Stimulated activated CD4-positive, alpha-beta T cell treated with anti-CD3 and anti-CD28 coated beads, Interleukin-1b, Interleukin-23, amount 100 ng/mL, for 24 hours (primary cell): ENCODE measurements at places on chromosomes 1 and 21.

GRCh38 chr1:209861242-209861641 is 33.5 kb downstream of the UTP25 start:
- DNase-seq = no peak

DNA sequence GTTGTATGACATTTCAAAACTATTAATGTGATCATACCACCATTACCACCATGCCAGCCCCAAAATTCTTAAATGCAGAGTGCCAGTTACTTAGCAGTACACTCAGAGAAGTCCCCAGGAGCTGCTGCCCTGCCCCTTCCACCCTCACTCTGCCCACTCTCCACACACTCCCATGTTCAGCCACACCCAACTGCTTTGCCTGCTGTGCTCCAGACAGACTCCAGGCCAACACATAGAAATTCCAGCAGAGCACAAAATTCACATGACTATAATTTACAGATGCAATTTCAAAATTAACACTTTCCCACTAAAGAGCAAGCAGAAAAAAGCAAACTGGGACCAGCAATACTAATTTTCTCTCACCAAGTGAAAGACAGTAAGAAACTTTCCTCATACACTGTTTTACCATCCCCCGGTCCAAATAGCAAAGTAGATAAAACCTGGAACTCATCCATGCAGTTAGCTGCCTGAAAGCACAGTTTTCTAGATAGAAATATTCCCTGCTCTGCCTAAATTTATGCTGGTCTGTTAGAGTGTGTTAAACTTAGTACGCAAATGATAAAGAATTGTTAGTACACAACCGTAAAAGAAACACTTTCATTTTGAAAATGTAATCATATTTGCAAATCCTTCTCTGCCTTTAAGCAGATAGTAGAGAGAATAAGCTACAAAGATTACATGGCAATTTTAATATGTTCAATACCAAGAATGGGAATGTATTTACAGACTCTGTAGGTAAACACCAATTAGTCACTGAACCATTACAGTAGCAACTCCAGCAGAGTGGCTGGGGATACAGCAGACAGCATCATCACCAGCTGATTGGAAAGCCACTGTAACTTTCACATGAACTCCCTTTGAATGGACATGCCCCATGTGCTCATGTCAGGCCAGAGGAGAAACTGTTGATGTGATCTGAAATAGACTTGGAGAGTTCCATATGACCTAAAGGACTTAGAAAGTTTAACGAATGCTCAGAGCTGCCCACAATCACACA is 176.5 kb downstream of the VAV3 start:
- DNase-seq = no peak

DNA sequence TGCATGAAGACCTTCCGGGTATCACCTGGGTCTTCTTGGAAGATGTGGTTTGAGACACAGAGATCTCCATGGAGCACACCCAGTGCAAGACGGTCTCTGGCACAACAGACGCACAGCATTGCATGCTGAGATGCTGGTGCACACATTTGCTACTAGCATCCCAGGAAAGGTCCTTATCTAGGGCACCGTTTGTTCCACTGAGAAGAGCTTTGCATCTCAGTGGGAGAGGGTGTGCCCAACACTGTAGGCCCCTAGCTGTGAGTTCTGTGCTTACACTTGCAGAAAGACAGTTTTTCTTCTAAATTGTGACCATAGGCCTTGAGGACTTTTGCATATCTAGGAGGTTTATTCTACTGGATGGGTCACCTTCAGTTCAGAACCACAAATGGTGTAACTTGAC is 554.1 kb downstream of the MATN1 start:
- DNase-seq = no peak

DNA sequence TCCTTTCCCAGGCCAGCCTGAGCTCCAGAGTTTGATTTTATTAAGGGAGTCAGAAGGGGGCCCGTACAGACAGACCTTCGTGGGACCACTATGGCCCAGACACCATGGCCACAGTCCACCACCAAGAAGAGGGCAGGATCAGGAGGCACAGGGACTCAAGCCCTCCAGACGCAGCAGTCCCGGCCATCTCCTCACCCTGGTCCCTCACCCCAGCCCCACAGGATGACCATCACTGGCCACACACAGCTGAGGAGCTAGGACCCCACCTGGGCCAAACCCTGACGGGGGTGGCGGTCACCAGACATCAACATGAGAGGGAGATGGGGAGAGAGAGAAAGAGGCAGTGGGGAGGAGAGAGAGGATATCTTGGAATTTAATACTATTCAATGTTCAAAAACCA is 29.2 kb upstream of the AGPAT3 start:
- DNase-seq = no peak

GRCh38 chr1:229139331-229140118 is 131.4 kb upstream of the RAB4A start:
- no peak for DNase-seq

DNA sequence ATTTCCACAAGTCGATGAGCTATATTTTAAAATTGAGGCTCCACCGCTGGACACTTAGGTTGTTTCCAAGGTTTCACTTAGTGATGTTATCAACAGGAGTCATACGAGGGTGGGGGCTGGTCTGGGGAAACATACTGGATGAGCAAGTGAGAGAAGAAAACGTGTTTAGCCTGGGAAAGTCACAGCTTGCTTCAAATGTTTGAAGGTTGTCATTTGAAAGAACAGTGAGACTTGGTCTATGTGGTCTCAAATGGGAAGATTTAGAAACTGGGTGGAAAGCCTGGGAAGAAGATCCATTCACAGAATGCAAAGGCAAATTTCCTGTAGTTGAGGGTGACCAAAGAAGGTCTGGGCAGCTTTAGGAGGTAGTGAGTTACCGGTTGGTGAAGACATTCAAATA is 9.9 kb upstream of the DYRK1A start:
- DNase-seq = no peak

- DNase-seq = peak; percentile 39
Measured at GRCh38 chr1:235075048-235075776, 53.4 kb downstream of the TOMM20 start.

GRCh38 chr1:21174654-21175323 is 1.9 kb downstream of the EIF4G3 start:
- DNase-seq = no peak

DNA sequence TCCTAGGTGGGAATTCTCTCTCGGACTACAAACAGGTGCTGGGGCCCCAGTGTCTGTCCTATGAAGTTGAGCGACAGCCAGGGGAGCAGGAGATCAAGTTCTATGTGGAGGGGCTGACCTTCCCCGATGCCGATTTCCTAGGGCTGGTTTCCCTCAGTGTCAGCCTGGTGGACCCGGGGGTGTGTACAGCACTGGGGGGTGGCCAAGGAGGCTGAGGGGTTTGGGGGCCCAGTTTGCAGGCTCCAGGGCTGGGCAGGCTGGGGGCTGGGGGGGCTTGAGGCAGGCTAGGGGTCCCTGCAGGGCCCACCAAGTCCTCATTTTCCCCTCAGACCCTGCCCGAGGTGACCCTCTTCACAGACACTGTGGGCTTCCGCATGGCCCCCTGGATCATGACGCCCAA is 20.3 kb upstream of the PADI3 start:
- DNase-seq = no peak

GRCh38 chr1:204996981-204997380 is 46.0 kb upstream of the CNTN2 start:
- no peak for DNase-seq

GRCh38 chr1:22627331-22627730 is 9.1 kb upstream of the C1QA start:
- no peak for DNase-seq

GRCh38 chr1:47434051-47434842 is 3.6 kb upstream of the FOXD2 start:
- no peak for DNase-seq

- peak; percentile 32 for DNase-seq
Measured at GRCh38 chr1:21594935-21595897, 73.9 kb downstream of the RAP1GAP start.

DNA sequence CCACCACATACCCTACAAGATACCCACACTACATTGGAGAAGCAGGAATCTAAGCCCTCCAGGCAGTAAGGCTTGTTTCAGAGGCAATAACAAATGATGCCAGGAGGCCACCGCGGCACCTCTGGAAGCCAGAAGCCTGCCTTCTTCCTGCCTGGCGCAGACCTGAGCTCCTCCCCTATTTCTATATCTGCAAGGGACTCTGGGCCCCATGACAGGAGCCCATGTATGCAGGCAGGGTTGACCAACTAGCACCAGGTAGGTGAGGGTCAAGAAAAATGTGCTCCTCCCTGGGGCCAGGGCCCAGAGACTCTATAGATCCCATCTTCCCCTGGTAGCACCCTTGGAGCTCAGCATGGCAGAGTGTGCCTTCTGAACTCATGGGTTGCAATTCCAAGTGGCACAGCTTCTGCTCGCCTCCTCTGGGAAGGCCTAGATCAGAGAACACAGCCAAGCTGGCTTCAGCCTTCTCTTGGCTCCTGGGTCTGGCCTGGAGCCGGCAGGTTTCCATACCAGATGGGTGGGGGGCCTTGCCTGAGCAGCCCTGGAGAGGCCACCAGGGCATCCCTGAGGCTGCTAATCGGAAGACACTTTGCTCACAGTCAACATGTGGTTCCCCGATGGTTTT is 85.1 kb downstream of the STUM start:
- DNase-seq = no peak

DNA sequence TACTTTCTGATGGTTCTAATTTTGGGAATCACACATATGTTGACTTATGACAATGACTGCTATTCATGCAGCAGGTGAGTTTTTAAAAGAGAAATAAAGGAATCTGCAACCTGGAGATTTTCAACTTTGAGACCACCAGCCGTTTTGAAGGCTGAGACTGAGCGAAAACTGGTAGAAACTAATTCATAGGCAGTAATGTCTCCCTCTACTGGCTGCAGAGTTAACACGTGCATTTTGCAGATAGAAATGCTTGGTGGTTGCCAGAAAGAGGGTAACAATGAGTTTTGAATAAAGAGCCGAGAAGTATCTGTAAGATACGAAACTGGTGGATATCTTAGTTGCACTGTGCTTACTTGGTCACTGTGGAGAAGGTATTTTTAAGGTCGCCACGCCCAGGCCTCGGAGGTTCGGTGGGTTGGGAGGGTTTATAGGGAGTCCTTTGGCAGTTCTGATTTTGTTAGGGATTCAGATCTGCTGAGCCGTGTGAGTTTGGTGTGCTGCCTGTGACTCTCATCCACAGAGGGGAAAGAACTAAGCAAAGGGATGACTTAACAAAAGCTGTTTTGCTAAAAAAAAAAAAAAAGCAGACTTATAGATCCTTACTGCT is 83.0 kb downstream of the RYR2 start:
- DNase-seq = no peak

DNA sequence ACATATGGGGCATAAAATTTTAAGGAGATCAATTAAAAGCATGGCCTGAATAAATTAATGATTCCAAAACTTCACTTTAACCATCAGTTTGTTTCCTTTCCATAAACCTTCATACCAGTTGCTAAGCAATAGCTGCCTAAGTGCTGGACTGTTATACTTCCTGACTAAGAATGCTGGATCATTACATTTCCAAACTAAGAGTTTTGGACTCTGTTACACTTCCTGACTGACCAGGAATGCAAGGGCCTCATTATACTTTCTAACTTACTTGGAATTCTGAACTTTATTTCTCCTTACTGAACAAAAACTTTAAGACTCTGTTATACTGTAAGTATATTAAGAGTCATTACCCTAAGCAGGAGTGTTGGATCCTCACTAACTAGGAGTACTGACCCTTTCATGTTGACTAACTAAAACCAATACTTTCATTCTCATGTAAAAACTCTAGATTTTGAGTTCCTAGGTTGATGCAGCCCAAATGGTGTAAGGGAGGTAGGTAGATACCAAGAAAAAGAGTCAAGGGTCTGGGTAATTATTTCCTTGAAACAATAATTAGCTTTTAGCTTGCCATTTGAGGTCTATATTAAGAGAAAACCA is 118.2 kb downstream of the FAF1 start:
- DNase-seq = no peak

GRCh38 chr1:11157394-11157793 is 31.8 kb upstream of the ANGPTL7 start:
- DNase-seq = no peak

GRCh38 chr1:110554871-110555801 is 36.2 kb upstream of the KCNA10 start:
- peak; percentile 28 for DNase-seq

- DNase-seq = no peak
Measured at GRCh38 chr1:14602136-14602535, 3.7 kb downstream of the KAZN start.

DNA sequence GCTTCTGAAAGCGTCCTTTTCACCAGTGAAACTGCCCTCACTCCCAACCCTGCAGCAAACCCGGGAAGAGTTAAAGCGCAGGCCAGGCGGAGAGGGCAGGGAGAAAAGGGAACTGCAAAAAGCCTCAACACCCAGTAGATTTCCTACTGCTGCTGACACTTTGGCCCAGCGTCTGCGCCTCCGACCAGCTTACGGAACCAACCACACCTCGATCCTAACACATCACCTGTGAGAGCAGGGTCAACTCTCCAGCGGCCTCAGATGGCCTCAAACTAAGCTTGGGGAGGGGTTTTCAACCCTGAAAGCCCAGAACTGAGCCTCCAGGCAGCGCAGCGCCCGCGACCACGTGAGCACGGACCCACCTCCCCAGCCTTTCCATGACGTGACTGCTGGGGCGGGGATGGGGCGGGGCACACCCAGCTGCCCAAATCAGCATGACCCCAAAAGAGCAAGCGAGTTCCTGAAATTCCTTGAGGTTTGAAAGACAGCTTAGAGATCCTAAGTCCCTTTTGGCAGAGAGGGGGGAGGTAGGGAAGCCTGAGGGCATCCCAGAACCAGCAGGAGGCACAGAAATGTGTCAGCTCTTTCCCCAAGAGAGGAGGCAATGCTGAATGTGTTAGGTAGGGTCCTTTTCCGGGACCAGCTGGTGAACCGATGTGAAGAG is 59.1 kb downstream of the ITPKB start:
- DNase-seq = peak; percentile 73

GRCh38 chr1:81237473-81238089 is 563.2 kb upstream of the ADGRL2 start:
- DNase-seq = no peak

DNA sequence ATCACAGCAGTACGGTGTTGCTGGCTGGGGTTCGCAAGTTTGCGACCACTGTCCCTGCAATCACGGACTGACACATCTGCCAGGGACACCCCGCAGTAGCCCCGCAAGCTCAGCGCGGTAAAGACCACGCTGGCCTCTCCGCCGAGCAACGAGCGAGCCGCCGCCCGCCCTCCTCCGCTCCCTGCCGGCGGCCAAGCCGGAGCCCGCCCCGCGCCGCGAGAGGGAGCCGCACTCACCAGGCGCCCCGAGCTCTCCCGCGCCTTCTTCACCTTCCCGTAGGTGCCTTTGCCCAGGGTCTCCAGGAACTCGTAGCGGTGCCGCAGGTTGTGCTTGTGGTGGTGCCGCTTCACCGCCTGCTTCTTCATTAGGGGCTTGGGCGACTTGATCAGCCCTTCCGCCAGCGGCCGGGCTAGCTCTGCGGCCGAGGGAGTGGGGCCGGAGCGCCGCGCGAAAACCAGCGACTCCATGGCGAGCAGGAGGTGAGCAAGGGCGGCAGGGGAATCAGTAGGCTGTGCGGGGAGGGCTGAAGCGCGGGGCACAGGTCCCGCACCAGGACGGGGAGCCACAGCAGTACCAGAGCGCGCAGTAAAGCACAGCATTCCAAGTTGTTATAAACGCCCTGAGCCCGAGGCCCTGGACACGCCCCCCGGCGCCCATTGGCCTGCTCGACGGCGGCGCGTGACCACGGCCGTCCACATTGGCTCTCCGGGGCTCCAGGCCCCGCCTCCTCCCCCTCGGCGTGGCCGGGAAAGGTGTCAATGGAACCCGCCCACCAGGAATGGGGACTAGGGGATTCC is at the start of gene NUAK2:
Gene NUAK2 (minus strand): TSS at position 584 of the 797 bp plus-strand sequence. CDS start 117 bp downstream, at position 467.
- peak; percentile 60 for DNase-seq

GRCh38 chr21:32782698-32783097 is 11.1 kb upstream of the PAXBP1 start:
- no peak for DNase-seq
